ENCODE measurements at places on chromosomes 11 and 22. TPM values are rescaled to one million over a fixed set of nuclear protein-coding genes. Genes with fewer than 3 reads are reported as not detected.

DNA sequence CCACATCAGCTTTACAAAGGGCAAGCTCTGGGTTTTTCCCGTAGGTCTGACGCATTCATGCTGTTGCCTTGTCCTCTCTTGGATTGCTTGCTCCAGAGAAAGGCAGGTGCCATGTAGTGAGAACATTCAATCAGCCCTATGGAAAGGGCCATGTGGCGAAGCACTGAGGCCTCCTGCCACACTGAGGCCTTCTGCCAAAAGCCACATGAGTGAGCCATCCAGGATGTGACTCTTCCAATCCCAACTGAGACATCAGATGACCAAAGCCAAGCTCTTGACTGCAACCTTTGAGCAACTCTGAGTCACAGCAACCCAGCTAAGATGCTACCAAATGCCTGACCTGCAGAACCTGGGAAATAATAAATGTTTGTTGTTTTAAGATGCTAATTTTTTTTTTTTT is 9.0 kb upstream of the PANX3 start:
- no peak for DNase-seq

- no peak for DNase-seq
Observed at GRCh38 chr22:48981371-48982061, 846.2 kb downstream of the BRD1 start.

Gene ISX
- not detected for polyA plus RNA-seq

Gene NCR3LG1
- 0.96 TPM for polyA plus RNA-seq
